Stimulated activated naive CD8-positive, alpha-beta T cell treated with anti-CD3 and anti-CD28 coated beads, Interleukin-15, Interleukin-2, amounts not matched to agents 100 U/mL and 50 U/mL, for 24 hours (primary cell): ENCODE measurements at places on chromosomes 16 and 17.

GRCh38 chr17:8354236-8354635 lies 14.6 kb downstream of the ODF4 start:
- no peak for DNase-seq

DNA sequence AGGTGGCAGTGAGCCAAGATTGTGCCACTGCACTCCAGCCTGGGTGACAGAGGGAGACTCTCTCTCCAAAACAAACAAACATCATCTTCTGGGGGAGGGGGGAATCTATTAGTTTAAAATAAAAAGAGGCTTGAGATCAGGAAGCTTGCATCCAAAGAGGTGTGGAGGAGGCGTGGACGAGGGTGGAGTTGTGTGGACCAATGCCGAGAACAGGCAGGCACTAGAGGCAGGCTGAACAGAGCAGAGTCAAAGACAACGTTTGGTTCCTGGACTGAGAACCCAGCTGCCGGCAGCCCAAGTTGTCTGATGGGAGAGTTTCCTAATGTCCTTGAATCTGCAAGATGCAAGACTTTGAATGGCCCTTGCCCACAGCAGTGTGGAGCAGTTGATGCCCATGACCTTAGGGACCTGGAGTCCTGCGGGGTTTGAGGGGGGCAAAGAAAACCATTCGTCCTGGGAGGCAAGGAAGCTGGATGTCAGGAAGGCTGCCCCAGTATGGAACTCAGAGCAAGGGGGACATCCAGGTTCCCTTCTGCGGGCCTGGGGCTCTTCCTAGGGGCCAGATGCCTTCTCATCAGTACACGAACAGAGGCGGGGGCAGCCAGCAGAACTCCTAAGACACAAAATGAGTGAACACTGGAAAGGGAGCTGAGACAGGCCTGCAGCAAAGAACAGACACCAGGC lies 9.2 kb downstream of the TBC1D16 start:
- no peak for DNase-seq

DNA sequence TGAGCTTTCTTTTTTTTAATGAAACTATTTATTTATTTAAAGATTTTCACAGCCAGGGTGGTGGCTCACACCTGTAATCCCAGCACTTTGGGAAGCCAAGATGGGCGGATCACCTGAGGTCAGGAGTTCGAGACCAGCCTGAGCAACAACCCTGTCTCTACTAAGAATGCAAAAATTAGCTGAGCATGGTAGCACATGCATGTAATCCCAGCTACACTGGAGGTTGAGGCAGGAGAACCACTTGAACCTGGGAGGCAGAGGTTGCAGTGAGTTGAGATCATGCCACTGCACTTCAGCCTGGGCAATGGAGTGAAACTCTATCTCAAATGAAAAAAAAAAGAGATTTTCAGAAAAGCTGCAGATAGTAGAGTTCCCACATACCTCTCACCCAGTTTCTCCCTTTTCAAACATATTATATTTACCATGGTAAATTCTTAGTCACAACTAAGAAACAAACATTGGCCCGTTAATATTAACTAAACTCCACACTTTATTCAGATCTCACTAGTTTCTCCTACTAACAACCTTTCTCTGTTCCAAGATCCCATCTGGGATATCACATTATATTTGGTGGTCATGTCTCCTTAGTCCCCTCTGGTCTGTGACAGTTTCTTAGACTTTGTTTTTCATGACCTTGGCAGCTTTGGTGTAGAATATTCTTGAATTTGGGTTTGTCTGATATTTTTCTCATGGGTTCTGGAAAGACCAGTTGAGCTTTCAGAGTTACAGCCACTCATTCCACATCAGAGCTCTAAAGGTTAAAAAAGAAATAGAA lies 7.8 kb upstream of the TAT start:
- no peak for DNase-seq

DNA sequence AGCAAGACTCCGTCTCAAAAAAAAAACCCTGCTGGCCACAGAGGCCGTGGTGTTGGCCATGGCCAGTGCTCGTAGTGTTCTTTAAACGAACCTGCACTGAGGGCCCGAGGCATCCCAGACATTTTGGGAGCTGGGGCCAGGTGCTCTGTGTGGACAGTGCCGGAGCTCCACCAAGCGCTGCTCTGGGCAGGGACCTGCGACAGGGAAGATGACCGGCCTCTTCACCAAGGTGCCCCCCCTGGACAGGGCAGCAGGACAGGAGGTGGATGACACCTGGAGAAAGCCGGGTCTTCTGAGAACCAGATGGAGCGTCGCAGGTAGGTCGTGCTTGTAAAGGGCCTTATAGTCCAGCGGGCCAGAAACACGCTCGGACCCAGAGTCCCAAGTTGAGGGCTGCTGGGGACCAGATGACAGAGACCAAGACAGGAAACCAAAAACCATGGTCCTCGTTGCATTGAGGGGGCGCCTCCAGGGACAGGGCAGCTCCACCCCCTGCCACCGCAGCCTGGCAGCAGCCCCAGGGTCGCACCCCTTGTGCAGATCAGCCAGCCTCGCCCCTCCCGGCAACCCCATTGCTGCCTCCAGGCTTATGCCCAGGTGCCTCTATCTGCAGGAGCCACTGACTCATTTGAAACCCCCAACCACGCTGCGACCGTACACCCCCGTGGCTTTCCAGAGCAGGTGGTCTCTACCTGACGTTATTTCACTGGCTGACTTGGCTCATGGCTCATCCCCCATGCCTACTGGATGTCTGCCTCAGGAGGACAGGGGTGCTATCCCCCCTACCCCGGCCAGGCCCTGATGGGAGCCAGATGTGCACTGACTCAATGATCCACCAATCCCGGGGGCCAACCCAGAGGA lies 4.2 kb upstream of the NTN3 start:
- DNase-seq: peak; percentile 30

DNA sequence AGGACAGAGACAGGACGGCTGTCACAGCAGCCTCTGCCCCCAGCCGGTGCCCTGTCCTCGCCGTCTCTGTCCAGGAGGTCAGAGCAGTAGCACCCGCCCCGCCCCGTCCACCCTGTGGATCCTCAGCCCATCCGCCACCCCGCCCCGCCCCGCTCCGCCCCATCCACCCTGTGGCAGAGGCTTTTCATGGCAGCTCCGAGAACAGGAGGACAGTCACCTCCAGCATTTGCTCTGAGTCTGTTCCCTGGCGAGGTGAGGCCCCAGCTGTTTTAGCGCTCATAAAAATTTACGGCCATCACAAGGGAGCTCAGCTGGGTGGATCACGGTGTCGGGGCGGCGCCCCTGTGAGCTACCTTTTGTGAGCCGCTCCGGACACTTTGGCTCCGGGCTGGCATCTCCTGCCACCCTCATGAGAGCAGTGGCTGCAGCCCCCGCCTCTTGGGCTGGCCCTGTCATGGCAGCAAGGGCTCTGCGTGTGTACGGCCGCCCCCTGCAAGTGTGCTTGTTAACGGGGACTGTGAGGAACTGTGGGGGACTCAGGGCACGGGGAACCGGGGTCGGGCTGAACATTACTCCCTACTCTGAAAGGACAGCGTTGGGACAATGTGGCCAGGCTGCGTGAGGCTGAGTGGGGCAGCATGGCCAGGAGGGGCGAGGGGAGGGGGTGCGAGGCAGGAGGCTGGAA lies 32.3 kb upstream of the GNG13 start:
- DNase-seq: no peak
